Bronchus fibroblast of lung (primary cell): ENCODE measurements at places on chromosomes 7 and 10. TPM values are rescaled to one million over a fixed set of nuclear protein-coding genes. Genes with fewer than 3 reads are reported as not detected.

NUTM2E gene
- total RNA-seq: not detected in 2 replicates

RPEL1 gene
- total RNA-seq: under 0.01 TPM in 1 of 2 replicates, not detected in the other

MRLN gene
- not detected in 2 replicates for total RNA-seq

C10orf105 gene
- total RNA-seq: not detected in 2 replicates

LRRN3 gene
- 0.59 and 0.84 TPM in 2 replicates for total RNA-seq

SPDYE16 gene
- total RNA-seq: not detected in 2 replicates

AHCYL2 gene
- total RNA-seq: 1.9 and 2.4 TPM in 2 replicates

ADAMTS14 gene
- total RNA-seq: under 0.01 and 0.34 TPM in 2 replicates

ANXA8 gene
- total RNA-seq: 0.30 TPM in 1 of 2 replicates, not detected in the other

ZNF775 gene
- 5.9 and 7.4 TPM in 2 replicates for total RNA-seq

ASNS gene
- 158 and 160 TPM in 2 replicates for total RNA-seq

FLNC gene
- total RNA-seq: 208 and 209 TPM in 2 replicates

KLF14 gene
- total RNA-seq: not detected in 2 replicates

CALHM1 gene
- not detected in 2 replicates for total RNA-seq

TMED4 gene
- 70.0 and 94.7 TPM in 2 replicates for total RNA-seq

GLI3 gene
- total RNA-seq: 2.9 and 3.3 TPM in 2 replicates

ABCB1 gene
- not detected in 2 replicates for total RNA-seq

MYH16 gene
- total RNA-seq: under 0.01 TPM in 1 of 2 replicates, not detected in the other

OGA gene
- total RNA-seq: 49.5 and 52.8 TPM in 2 replicates

PRKG1 gene
- total RNA-seq: 4.0 and 8.2 TPM in 2 replicates

C7orf57 gene
- total RNA-seq: 0.17 TPM in 1 of 2 replicates, not detected in the other

C7orf33 gene
- not detected in 2 replicates for total RNA-seq

PNLIP gene
- not detected in 2 replicates for total RNA-seq

LRRC18 gene
- total RNA-seq: 0.15 TPM in 1 of 2 replicates, not detected in the other

BAMBI gene
- 1.8 and 2.5 TPM in 2 replicates for total RNA-seq

PLEKHA1 gene
- total RNA-seq: 7.7 and 9.8 TPM in 2 replicates

LIPN gene
- not detected in 2 replicates for total RNA-seq

AGR2 gene
- 0.74 TPM in 1 of 2 replicates, not detected in the other for total RNA-seq

LFNG gene
- 1.2 and 1.7 TPM in 2 replicates for total RNA-seq

FRAT2 gene
- total RNA-seq: 2.7 and 3.7 TPM in 2 replicates

TNRC18 gene
- total RNA-seq: 26.0 and 27.7 TPM in 2 replicates

TNKS2 gene
- 17.7 and 17.8 TPM in 2 replicates for total RNA-seq

BUD31 gene
- total RNA-seq: 127 and 130 TPM in 2 replicates

ATP6V0A4 gene
- total RNA-seq: not detected in 2 replicates
